Neural progenitor cell (in vitro differentiated cells): ENCODE measurements at places on chromosomes 13 and 19.

GRCh38 chr19:31783592-31783991 lies 434.4 kb upstream of the TSHZ3 start:
- DNase-seq: peak; percentile 27

DNA sequence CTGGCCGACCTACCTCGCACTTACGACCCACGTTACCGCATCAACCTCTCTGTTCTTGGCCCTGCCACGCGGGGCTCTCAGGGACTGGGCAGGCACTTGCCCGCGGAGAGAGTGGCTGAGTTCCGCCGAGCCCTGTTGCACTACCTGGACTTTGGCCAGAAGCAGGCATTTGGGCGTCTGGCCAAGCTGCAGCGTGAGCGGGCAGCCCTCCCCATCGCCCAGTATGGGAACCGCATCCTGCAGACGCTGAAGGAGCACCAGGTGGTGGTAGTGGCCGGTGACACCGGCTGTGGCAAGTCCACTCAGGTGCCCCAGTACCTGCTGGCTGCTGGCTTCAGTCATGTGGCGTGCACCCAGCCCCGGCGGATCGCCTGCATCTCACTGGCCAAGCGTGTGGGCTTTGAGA lies 4.2 kb downstream of the DHX34 start:
- DNase-seq: no peak

DNA sequence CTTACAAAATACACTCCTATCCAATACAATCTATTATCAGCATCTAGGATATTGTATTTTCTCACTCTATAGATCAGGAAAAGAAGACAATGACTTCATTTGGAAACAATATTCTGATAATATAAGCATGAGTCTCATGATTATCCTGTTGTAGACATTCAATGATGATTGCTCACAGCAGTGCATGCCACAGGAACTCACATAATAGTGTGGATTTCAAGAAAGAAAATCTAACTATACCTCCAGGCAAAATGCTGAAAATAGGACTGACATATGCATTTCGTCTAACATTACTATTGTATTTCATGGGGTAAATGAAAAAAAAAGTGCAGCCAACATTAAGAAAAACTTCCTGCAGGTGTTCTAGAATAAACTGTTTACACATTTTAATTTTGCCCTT lies 122.6 kb downstream of the POSTN start:
- no peak for DNase-seq

DNA sequence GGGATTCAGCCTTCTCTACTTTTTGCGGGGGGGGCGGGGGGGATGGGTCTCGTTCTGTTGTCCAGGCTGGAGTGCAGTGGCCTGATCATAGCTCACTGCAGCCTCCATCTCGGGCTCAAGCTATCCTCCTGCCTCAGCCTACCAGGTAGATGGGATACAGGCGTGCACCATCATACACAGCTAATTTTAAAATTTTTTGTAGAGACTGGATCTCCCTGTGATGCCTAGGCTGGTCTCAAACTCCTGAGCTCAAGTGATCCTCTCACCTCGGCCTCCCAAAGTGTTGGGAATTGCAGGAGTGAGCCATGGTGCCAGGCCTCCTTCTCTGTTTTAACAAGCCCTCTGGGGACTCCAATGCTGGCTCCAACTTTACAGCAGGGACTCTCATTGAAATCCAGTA lies 569 bp upstream of the ZNF792 start:
- DNase-seq: no peak

GRCh38 chr19:12085074-12085818 lies 20.7 kb downstream of the ZNF844 start:
- DNase-seq: no peak

GRCh38 chr19:51422053-51422448 lies 4.6 kb upstream of the SIGLEC10 start:
- peak; percentile 96 for DNase-seq

DNA sequence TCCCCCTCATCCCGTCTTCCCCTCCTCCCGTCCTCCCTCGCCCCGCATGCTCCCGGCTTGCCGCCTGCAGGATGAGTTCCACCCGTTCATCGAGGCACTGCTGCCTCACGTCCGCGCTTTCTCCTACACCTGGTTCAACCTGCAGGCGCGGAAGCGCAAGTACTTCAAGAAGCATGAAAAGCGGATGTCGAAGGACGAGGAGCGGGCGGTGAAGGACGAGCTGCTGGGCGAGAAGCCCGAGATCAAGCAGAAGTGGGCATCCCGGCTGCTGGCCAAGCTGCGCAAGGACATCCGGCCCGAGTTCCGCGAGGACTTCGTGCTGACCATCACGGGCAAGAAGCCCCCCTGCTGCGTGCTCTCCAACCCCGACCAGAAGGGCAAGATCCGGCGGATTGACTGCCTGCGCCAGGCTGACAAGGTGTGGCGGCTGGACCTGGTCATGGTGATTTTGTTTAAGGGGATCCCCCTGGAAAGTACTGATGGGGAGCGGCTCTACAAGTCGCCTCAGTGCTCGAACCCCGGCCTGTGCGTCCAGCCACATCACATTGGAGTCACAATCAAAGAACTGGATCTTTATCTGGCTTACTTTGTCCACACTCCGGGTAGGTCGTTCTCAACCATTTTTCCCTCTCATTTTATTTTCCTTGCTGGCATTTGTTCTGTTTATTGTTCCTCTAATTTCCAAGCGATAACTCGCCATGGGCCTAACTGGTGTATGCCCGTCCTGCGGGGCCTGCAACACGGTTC lies 29.8 kb downstream of the NFIX start:
- DNase-seq: peak; percentile 51

- DNase-seq: peak; percentile 83
Observed at GRCh38 chr19:17448131-17448967, at the start of gene TMEM221. TMEM221 (minus strand) TSS chr19:17448668; CDS start chr19:17448462, 206 bp downstream.

GRCh38 chr19:1471010-1471514 lies 8.0 kb downstream of the C19orf25 start:
- peak; percentile 92 for DNase-seq

DNA sequence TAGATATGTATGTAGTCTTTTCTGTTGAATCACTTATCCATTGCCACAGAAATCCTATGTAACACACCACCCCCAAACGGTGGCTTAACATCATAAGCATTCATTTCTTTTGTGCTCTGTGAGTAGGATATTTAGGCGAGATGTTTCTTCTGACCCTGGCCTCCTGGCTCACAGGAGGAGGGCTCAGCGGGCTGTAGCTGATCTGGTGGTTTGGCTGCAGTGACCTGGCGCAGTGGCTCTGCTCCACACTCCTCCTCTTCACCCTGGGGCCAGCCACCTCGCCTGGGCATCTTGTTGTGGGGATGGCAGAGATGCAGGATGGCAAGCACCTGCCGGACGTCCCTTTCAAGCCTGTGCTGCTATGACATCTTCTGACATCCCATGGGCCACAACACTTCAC lies 147.1 kb upstream of the IRS2 start:
- peak; percentile 6 for DNase-seq

DNA sequence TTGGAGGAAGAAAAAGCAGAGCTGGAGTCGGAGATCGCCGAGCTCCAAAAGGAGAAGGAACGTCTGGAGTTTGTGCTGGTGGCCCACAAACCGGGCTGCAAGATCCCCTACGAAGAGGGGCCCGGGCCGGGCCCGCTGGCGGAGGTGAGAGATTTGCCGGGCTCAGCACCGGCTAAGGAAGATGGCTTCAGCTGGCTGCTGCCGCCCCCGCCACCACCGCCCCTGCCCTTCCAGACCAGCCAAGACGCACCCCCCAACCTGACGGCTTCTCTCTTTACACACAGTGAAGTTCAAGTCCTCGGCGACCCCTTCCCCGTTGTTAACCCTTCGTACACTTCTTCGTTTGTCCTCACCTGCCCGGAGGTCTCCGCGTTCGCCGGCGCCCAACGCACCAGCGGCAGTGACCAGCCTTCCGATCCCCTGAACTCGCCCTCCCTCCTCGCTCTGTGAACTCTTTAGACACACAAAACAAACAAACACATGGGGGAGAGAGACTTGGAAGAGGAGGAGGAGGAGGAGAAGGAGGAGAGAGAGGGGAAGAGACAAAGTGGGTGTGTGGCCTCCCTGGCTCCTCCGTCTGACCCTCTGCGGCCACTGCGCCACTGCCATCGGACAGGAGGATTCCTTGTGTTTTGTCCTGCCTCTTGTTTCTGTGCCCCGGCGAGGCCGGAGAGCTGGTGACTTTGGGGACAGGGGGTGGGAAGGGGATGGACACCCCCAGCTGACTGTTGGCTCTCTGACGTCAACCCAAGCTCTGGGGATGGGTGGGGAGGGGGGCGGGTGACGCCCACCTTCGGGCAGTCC lies 5.0 kb downstream of the FOSB start:
- peak; percentile 32 for DNase-seq

GRCh38 chr13:78085434-78086225 lies 167.0 kb upstream of the EDNRB start:
- no peak for DNase-seq

DNA sequence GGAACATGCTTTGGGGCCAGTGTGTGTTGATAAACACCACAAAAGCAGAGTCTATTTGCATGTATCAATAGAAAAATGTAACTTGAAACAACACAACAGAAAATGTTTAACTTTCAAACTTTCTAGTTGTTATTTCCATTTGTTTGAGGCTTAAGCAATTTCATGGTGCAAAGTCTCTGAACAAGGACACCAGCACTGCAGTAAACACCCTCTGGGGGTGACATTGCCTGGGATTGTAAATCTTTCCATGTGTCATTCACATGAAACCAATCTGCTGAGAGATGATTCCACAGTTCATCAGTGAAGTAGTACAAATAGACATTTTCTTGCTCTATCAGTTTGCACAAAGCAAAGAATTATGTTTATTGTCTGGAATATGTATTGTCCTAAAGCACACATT lies 124.5 kb downstream of the ITGBL1 start:
- no peak for DNase-seq

DNA sequence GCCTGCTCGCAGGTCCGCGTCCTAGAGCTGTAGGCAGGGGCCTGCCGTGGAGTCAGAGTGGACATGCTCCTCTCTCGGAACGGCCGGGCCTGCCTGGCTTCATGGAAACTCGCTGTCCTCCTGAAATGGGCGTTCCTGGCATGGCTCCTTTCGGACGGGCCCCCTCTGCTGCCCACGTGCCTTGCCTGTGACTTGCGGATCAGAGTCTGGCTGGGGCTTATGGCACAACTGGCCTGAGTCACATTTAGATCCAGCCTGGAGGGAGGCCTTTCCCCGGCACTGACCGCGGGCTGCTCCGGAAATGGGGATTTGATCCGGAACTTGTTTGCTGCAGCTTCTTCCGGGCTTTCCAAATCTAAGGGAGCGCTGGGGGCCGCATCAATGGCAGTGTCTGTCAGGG lies 28.1 kb downstream of the THSD1 start:
- no peak for DNase-seq

DNA sequence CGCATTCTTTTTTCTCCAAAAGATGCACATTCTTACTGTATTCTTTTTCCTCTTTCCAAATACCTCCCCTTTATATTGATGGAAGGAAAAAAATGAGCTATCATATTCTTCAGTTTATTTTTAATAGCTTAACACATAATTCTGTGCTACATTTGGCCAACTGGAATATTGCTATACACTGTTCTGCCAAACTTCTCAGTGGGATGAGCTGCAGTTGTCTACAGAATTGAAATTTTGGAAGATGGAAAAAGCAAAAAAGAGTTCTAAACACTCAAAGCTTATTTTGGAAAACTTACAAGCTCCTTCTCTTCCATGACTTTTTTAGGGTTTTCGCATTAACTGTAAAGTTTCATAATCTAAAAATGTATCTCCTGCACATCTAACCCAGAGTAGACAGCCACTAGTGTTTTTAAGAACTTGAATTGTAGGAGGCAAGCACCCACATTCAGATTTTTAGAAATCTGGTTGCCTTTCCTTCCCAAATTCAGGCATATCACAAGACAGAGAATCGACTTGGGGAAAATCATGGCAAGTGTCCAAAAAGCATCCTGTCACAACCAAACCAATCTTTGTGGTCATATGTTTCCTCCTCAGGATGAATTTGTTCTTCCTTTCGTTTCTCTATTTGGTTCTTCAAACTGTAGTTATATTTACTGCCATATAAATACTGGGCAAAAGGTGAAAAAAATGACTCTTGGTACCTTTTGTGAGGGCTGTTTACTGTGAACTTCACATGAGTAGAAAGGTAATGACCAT lies 111.4 kb upstream of the FRY start:
- no peak for DNase-seq

GRCh38 chr19:42380155-42380554 lies 9.9 kb downstream of the CNFN start:
- DNase-seq: no peak

GRCh38 chr19:35146746-35147459 lies 3.8 kb downstream of the FXYD7 start:
- no peak for DNase-seq

GRCh38 chr19:43554317-43554895 lies 20.9 kb downstream of the XRCC1 start:
- DNase-seq: no peak

DNA sequence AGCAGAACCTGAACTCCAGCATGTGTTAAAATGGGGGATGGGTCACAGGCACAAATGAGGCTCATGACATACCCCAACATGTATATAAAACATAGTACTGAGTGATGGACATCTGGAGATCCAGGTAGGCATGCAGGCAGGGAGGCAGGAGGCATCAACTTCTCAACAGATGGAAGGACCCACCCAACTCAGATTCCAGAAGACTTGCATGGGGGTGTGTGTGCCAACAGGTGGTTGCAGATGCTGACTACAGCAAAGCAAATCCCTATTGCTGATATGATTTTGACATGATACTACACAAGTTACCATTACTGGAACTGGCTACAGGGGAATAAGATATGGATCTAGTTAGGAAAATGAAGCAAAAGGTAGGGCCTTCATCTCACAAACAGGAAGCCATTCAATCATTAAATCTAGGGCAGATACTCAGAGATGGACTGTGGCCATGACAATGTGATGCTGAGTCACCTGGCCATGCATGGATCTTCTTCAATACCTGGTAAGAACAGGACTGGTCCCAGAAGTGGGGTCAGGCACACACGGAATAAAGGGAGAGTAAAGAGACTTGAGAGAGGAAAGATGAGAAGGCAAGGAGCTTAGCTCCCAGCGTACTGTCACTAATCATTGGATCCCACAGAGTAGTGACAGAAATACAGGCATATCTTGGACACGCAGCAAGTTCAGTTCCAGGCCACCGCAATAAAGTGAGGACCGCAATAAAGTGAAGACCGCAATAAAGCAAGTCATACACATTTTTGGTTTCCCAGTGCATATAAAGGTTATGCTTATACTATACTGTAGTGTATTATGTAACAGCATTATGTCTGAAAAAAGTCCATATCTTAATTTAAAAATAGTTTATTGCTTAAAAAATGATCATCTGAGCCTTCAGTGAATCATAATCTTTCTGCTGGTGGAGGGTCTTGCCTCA lies 91.3 kb downstream of the USP12 start:
- DNase-seq: no peak

- peak; percentile 56 for DNase-seq
Observed at GRCh38 chr19:9847087-9847671, 12.1 kb downstream of the PIN1 start.

DNA sequence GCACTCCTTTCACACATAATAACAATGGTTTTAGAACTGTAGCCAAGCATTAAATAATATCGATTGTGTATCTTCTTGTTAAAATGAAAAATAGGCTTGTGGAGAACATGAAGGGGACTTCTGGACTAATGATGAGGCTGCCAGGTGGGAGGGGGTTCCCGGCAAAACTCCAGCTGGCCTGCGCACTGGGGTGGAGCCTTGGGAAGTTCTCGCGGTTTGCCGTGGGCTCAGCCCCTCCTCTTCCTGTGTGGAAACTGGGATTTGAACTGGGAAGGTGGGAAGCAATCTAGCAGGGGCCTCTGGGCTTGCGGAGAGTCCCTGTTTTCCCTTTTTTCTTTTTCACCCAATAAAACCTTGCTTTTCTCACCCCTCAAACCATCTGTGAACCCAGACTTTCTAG lies 113.7 kb upstream of the SLITRK1 start:
- DNase-seq: no peak

GRCh38 chr13:83780227-83780626 lies 102.0 kb downstream of the SLITRK1 start:
- peak; percentile 39 for DNase-seq

- DNase-seq: no peak
Observed at GRCh38 chr13:33870046-33870668, 52.2 kb downstream of the RFC3 start.
